ENCODE measurements at places on chromosomes 1 and 21. TPM values are rescaled to one million over a fixed set of nuclear protein-coding genes. Genes with fewer than 3 reads are reported as not detected.

PUSL1 gene
- total RNA-seq, result 19.4 TPM

SPATA17 gene
- 1.5 TPM for total RNA-seq

FNBP1L gene
- 8.7 TPM for total RNA-seq

GRCh38 chr1:236141447-236142252, 689 bp upstream of the GPR137B start:
- DNase-seq, result peak; percentile 96

DNA sequence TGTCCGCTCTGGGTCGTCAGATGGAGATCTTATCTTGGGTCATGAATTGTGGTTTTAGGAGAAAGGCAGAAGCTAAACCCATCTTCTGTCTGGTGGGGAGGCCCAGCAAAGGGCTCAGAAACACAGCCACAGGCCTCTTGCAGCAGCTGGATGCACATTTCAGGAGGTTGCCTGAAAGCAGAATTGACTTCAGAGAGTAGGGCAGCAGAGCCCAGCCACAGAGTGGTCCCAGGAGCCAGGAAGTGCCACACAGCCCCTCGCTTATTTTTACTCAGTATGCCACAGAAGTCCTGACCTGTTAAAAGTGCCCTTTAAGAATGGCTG, 8.3 kb upstream of the RIPK4 start:
- DNase-seq, result no peak

TRAPPC3 gene
- 93.4 TPM for total RNA-seq

CERS2 gene
- 164 TPM for total RNA-seq

- no peak for DNase-seq
Observed at GRCh38 chr21:28393279-28393678, 599.4 kb downstream of the LTN1 start.

GRCh38 chr1:90048043-90048442, 53.1 kb downstream of the ZNF326 start:
- peak; percentile 3 for DNase-seq

HJV gene
- not detected for total RNA-seq

LCE3D gene
- not detected for total RNA-seq

- no peak for DNase-seq
Observed at GRCh38 chr1:54922040-54922761, 35.2 kb upstream of the DHCR24 start.

CD244 gene
- total RNA-seq, result not detected

DNA sequence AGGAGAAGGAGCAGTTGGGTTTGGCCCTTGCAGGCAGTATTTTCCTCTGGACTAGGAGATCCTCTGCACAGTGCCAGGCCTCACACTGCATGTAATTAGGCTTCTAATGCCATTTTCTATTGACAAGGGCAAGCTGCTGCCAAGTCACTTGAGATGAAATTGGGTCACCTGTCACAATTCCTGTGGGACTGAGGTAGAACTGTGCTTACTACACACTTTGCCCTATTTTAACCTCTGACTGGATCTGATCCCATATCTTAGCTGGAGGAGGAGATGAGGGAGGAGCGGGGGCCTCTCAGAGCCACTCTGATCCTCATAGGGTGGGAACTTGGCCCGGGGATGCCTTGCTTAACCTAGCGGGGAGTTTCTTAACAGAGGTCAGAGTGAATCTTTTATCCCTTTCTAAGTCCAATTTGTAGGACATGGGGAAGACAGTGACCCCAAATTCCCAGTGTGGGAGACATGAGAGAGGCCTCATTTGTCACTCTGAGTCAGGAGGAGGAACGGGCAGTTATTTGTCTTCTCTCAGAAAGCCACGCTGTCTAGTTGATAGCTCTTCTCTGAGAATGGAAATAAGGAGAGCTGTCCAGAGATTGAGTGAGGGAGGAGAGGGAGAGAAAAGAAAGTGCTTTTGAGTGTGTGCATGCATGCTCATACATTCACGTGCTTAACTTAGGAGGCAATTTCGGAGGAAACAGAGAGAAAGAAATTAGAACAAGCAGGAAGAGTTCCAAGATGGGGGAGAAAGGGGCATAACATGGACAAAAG, 121.3 kb downstream of the CACNA1E start:
- DNase-seq, result no peak

- DNase-seq, result peak; percentile 69
Observed at GRCh38 chr1:87334351-87335174, 5.9 kb downstream of the LMO4 start.

- DNase-seq, result no peak
Observed at GRCh38 chr1:194807530-194808220, 1621.3 kb upstream of the B3GALT2 start.

DNA sequence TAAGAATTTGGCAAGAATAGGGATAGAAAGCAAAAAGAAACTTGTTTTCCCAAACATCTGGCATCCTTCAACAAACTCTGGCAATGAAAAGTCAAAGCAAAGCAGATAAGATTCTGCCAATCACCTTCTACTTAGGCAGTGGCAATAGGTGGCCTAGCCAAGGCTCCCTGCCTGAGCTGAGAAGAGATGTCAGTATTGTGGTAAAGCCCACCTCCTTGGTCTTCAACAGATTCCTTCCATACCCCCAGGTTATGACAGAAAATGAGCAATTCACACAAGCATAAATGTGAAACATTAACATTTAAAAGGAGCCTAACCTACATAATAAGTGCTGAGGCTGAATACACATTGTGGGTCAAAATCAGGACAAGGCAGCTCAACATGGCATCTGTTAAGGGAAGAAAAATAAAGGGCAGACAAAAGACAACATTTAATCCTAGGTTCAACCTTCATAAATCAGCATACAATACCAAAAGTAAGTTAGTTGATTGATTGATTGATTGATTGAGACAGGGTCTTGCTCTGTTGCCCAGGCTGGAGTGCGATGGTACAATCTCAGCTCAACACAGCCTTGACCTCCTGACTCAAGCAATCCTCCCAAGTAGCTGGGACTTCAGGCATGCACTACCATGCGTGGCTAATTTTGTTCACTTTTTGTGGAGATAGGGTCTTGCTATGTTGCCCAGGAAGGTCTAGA, 123.1 kb downstream of the AKT3 start:
- DNase-seq, result no peak

DNA sequence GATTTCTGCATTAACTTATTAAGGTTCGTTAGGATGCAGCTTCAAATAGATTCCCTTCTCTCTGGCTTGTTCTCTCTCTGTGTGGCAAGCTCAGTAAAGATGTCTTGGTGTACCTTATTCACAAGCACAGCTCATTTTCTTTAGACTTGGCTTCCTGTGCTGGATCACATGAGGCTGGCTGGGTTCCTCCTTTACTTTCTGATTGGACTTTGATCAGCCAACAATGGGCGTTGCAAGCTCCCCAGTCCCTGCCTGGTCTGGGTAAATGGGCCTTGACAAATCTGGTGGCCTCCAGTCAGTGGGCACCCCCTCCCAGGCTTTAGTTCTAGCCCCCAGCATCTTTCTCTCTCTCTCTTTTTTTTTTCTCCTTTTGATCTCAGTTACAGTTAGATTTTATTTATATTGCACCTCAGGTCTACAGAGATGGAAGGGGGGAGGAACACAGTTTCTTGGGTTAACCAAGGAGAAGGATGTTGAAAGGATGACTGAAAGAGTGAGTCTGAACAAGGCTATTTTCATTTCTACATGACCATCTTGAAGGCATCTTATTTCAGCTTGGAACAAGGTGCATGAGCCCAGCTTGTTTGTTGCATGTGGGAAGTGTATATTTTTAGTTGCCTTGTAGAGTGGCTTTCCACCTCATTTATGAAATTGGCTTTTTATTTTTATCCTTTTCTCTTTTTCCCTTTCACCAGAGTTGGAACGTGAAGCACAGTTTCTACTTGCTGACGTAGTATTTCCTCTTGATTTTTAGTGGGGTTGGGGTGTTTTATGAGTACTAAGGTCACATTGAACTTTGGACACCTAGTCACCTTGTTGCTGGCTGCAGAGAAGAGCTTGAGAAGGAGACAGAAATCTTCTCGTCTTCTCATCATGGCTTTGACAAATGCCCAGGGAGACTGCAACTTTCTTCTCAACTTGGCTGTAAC, 77.1 kb downstream of the PBX1 start:
- no peak for DNase-seq

DNA sequence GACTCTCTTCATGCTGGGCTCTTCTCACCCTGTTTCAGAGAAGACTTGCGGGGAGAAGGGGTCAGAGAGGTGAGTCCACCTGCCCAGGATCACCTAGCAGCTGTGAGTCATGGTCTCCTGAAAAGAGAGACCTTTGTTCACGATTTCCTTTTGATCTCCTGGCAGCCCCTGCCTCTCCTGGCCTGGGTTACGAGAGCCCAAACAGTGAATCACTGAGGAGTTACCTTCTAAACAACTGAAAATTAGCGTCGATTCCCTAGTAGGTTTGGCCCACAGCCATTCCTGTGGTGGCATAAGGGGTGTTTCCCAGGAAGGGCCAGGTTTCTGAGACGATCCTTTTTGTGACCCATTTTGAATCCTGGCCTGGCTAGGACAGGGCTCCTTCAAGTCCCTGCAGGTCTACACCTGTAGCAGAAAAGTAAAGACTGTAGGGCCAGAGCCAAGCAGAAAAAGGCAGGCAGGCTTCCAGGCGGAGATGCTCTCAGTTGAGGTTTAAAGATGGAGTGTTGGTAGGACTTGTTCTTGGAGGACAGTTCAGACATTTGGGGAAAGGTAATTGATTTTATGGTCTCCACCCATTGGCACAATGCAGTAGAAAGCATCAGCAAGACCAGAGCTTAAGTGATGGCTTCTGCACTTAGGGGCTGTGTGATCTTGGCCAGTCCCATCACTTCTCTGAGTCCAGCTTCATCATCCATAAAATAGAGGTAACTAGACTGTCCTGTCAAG, 2.1 kb upstream of the PLA2G2E start:
- peak; percentile 78 for DNase-seq

DNA sequence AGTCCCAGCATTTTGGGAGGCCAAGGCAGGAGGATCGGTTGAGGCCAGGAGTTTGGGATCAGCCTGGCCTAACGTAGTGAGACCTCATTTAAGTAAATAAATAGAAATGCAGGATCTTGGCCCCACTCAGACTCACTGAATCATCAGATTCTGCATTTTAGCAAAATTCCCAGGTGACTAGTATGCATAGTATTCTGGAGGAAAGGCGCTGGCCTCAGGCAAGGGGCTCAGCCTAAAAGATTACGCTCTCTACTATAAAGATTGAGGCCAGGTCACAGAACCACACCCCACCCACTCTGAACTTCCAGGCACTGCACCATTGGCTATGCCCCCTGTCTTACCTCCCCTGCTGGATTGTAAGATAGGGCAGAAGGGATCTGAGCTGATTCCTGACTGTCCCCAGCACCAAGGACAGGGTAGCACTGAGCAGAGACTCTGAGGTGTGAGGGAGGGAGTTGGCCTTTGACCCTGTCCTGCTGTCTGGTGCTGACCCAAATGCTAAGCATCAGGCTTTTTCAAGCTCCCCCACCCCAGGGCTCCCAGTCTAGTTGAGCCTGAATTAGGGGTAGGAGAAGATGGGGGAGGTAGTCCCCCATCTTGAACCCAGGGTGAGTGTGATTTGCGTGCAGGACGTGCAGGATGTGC, 2.7 kb downstream of the FOXE3 start:
- peak; percentile 69 for DNase-seq

DNA sequence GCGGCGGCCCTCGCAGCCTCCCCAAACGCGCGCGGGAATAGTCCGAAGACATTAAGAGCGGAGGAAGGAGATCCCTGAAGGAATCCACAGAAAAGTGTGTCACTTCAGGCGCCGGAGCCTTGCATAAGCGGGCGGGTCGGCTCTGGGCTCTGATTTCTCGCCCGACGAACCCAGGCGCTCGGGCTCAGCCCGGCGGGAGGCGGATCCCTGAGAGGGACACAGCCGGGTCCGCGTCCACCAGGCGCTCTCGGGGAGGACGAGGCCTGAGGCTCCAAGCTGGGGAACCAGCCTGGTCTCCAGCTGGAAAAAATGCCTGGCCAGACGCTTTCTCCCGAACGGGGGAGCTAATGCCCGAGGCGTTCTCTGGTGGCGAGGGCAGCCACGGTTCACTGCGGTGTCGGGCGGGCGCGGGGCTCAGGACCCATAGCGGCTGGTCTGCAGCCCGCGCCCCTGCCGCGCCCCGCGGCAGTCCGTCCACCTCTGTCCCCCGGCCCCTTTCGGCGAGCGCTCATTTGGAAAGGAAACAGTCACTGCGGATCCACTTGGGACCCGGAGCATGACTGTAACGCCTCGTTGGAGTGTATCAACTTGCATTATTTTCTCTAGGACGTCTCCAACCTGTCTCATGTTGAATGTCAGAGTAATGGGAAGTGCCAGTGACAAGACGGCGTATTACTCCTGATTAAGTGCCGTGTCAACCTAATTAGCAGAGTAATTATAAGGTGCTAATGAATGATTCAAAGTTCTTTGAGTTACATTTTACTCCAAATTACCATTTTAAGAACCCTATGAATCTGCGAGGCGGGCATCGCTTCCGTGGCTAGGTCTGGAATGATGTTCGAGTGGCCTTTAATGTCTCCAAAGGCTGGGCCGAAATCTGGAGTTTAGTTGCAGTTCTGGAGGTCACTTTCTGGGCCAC, 1.6 kb upstream of the BARHL2 start:
- DNase-seq, result peak; percentile 78

GRCh38 chr1:119896303-119896702, at the start of gene ADAM30:
Gene ADAM30 (minus strand): TSS chr1:119896515. CDS start chr1:119896336, 179 bp downstream.
- DNase-seq, result no peak

KIF17 gene
- 0.36 TPM for total RNA-seq

DNA sequence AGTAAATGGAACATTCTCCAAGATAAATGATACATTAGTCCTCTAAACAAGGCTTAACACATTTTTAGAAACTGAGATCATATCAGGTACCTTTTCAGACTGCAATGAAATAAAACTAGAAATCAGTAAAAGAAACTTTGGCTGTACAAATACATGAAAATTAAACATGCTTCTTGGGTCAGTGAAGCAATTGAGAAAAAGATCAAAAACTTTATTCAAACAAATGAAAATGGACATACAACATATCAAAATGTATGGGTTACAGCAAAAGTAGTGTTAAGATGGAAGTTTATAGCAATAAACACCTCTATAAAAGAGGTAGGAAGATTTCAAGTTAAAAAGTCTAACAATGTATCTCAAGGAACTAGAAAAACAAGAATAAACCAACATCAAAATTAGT, 598.5 kb downstream of the SMYD3 start:
- no peak for DNase-seq

DYNLT5 gene
- total RNA-seq, result 1.4 TPM

DNA sequence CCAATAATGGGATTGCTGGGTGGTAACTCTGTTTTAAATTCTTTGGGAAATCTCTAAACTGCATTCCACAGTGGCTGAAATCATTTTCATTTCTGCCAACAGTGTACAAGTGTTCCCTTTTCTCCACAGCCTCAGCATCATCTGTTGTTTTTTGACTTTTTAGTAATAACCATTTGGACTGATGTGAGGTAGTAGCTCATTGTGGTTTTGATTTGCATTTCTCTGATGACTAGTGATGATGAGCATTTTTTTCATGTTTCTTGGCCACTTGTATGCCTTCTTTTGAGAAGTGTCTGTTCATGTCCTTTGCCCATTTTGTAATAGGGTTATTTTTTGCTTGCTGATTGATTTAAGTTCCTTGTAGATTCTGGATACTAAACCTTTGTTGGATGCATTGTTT, 131.9 kb upstream of the B3GALT2 start:
- DNase-seq, result no peak

GRCh38 chr1:177302357-177303044, 131.7 kb downstream of the BRINP2 start:
- DNase-seq, result no peak

SLC6A17 gene
- total RNA-seq, result under 0.01 TPM
